Inflammatory macrophage treated with lipopolysaccharide for 4 hours (primary cell): ENCODE measurements at places on chromosomes 3 and 15.

DNA sequence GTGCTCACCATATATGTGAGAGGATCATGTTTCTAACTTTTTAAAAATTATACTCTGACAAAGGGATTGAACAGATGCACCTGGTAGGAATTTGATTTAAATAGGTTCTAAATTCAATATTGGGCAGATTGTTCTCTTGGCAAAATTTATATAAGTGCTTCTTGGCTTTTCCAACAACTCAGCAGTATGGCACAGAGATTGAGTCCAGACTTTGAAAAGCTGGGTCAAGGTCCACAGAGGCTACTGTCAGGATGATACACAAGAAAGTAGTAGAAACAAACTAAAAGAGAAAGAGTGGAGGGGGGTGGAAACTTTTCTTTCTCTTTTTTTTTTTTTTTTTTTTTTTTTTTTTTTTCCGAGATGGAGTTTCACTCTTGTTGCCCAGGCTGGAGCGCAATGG is 203.2 kb upstream of the ADAMTS9 start:
- DNase-seq, result no peak

GRCh38 chr3:175349168-175349567 is 490.0 kb downstream of the NAALADL2 start:
- no peak for DNase-seq

DNA sequence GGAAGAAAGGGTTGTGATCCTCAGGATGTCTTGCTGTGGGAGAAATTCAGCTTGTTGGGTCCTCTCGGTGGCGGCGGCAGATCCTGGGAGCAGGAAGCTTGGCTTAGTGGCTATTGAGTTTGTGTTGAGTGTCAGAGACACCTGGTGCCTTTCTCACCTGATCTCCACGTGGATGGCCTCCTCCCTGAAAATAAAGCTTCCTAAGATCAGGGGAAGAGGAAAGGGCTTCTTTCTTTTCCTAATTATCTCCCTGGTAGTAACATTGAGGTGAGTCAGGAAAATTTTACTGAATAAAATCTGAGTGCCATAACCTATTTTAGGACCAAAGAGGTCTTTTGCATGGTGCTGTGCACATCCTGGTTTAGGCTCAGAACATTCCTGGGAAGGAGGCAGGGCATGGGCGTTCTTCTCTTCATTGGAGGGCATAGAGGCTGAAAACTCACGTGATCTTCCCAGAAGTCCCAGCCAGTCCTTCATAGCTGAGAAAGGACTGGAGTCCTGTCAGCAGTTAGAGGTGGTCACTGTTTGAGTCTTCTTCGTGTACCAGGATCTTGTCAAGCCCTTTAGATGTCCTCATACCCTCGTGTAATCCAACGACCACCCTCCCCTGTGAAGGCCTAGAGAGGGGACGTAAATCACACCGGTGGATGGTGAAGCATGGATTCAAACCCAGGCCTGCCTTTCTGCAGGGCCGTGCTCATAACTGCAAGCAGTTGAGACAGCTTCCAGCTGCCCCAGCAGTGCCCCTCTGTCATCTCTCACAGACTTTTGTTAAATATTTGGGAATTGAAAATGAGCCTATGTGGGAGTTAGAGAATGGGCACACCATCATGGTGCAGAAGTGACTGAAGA is 1.1 kb downstream of the CMTM8 start:
- DNase-seq, result no peak

- no peak for DNase-seq
Observed at GRCh38 chr3:132232231-132232792, 84.9 kb upstream of the ACP3 start.
